8988T (cell line): ENCODE measurements at places on chromosomes 6 and 20.
A peak's percentile ranks its signal among the peaks of the same experiment; 100 is the strongest.

- DNase-seq: no peak
Observed at GRCh38 chr6:111724039-111724438, 118.4 kb upstream of the TRAF3IP2 start.

DNA sequence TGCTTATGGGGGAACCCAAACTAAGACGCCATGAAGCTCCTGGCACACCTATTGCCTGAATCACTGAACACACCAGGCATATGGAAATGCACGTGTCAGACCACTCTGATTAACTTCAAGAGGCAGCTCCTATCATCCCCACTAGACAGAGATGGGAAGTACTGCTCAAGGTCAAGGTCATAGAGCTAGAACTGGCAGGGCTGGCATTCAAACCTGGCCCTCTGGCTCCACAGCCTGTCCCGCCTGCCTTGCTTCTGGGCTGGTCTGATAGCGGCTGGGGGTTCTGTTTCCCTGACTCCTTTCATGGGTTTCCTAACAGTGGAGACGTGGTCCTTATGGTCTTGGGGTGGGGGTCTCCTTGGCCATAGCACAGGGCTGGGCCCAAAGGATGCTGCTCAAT, 22.6 kb upstream of the DSN1 start:
- no peak for DNase-seq

DNA sequence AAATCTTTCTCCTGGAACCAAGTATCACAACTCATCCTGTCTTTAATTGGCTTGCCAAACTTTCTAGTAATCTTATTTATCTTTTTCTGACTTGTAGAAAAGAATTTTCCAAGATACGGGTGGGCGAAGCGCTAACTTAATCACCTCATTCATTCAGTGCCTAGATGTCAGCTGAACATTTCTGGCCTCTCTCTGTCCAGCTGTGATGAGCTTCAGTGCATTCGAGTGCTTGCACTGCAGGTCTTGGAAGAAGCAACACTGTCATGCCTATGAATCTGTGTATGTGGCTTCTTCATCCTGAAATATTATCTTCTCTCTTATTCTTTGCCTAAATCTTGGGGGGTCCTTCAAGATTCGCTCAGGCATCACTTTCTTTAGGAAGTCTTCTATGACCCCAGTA, 16.3 kb upstream of the ENPP1 start:
- no peak for DNase-seq

- no peak for DNase-seq
Observed at GRCh38 chr6:121330516-121330915, 3.8 kb downstream of the TBC1D32 start.

DNA sequence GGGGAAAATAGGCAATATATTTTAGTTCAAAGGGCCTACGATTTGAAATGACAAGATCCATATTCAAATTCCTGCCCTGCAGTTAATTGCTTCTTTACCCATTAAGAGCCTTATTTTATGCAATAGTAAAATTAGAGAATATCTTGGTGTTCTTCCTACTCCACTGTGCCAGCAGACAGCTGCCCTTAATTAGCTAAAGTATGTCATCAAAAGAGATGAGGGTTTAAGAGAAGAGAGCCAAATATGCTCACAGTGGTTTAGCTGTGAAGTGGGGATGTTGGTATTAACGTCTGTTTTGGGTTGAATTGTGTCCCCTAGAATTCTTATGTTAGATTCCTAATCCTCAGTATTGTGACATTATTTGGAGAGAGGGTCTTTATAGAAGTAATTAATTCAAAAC, 148.1 kb downstream of the MOXD1 start:
- DNase-seq: no peak

GRCh38 chr6:167793421-167793820, 33.3 kb upstream of the AFDN start:
- no peak for DNase-seq

DNA sequence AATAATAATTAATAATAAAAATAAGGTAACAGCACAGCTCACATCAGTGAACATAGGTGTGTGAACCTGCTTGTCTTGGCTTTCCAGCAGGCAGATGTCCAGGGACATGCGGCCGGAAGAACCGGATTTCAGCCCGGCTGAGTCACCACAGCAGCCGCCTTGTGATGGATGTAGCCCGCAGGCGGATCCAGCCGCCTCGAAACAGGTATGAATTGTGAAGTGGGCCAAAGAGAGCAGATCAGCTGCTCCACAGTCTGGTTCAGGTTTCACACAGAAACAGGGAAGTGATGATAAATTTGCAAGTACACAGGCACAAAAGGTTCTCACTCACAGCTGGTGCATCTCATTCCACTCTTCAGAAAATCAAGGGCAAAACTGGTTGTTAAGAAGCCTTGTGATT, 55.1 kb downstream of the ID4 start:
- no peak for DNase-seq

DNA sequence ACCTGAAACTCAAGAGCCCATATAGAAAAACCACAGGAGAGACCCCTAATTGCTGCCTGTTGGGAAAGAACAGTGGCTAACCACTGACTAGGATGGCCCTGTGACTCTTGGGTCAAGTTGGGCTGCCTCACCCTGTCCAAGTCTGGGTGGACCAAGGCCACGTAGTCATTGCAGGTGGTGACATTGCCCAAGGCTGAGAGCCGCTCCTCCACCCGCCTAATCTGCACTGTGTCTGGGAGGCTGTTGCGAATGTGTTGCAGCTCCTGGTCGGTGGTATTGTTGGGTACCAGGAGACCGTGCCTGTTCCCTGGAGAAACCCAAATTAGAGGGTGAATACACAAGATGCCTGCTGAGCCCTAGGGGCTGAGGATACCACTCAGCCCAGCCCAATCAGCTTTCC, 2.6 kb upstream of the MMP24OS start:
- no peak for DNase-seq

- no peak for DNase-seq
Observed at GRCh38 chr20:23404196-23404595, 17.1 kb downstream of the NAPB start.

- DNase-seq: no peak
Observed at GRCh38 chr20:33630507-33630906, 31.6 kb upstream of the C20orf144 start.

DNA sequence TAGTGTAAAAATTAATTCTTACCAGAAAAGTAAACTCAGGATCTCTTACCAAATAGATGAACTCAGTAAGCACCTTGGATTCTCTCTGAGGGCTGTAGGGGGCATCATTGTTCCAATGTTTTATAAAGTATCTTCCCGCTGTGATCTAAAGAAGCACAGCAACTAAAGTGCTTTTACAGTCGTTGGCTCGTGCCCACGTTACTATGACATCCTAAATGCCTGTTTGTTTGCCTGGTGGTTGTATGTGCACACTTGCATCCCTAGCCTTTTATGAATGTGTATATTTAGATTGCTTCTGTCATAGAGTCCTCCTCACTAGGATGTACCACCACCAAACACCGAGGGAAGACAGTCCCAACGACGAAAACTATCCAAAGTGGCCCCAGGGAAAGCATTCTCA, 34.5 kb downstream of the SLX4IP start:
- DNase-seq: peak; percentile 15

DNA sequence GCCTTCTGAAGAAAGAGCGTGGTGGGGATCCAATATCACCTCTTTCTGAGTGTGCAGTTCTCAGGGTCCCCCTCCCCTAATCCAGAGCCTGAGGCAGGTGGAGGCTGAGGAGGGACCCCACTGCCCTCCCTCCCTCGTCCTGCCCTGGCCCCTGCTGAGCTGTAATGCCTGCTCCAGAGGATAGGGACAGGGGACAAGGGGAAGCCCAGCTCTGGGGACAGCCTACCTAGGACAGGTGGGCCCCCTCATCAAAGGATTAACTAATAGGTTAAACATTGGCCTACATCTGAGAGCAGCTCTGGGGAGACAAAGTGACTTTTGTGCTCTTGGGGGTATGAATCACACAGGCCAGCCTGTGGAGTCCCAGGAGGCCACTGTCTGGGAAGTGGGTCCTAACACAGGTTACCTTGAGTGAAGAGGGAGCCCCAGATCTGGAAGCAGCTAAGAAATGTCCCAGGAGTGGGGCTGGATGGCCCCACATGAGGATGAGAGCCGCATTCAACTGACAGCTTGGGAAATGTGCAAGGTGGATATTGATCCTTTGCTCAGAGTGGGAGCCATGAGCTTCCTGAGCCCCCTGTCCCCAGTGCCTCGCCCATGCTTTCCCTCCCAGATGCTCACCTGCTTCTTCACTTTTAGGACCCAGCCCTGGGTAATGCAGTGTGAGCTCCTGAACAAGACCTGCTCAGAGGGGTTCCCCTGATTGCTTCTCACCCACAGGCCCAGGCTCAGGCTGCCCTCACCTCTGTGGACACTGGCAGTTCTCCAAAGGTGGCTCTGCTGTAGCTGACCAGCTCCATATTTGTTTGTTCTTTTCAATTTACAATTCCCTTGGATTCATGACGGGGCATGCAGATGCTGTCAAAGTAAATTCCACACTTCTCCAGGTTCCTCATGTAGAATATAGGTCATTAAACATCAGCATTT, 17.8 kb upstream of the CST9L start:
- DNase-seq: no peak

- DNase-seq: peak; percentile 32
Observed at GRCh38 chr6:143940011-143940597, 68.0 kb downstream of the PLAGL1 start.

GRCh38 chr6:14305131-14305530, 187.6 kb downstream of the CD83 start:
- DNase-seq: no peak

- DNase-seq: no peak
Observed at GRCh38 chr6:45668705-45669104, 291.0 kb upstream of the SUPT3H start.

- no peak for DNase-seq
Observed at GRCh38 chr6:89290401-89291155, 24.5 kb downstream of the GABRR2 start.

DNA sequence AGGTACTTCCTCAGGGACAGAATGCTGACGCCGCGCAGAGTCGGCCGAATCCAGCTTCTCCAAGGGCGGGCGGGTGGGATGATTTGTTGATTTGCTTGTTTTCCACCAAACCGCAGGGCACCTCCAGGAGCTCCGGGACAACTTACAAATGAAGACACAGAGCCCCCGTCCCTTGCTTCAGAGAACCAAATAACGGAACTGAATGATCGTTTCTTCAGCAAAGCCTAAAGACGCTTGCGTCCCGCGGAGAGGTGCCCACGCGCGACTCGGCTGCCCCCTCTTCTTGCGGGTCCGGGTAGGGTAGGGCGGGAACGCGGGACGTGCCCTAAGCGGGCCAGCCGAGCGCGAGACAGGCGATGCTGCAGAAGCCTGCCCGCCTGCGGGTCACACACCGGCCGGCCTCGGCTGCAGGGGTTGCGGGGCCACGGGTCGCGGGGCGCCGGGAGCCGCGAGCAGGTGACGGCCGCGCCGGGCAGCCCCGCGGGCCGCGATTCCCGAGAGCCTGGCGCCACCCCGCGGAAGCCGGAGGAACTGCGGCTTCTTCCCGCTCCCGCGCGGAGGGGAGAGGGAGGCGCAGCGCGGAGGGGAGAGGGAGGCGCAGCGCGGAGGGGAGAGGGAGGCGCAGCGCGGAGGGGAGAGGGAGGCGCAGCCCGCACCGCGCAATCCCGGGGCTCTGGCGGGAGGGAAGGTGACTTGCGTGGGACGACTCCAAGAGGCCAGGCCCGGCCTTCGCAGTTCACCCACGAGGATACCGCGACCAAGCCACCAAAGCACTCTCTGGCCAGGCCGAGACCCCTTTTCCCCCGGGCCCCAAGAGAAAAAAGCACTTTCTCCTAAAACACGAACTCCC, 7.7 kb upstream of the FOXF2 start:
- DNase-seq: peak; percentile 94

DNA sequence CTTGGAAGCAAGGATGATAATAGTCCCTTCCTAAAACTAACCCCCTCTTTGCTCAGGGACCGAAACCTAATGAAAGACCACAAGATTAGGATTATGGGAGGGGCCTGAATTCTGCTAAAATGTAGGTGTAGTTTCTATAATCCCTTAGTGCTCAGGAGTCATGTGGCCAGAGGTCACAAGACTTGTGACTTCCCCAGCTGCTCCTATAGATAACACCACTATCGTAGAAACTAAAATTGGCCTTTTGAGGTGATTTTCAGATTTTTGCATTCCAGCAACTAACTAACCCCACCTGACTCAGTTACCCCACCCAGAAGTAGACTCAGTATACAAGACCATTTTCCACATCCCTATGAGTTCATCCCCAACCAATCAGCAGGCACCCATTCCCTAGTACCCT, 42.1 kb downstream of the MDN1 start:
- no peak for DNase-seq

GRCh38 chr6:7561153-7561964, 19.9 kb downstream of the DSP start:
- no peak for DNase-seq

DNA sequence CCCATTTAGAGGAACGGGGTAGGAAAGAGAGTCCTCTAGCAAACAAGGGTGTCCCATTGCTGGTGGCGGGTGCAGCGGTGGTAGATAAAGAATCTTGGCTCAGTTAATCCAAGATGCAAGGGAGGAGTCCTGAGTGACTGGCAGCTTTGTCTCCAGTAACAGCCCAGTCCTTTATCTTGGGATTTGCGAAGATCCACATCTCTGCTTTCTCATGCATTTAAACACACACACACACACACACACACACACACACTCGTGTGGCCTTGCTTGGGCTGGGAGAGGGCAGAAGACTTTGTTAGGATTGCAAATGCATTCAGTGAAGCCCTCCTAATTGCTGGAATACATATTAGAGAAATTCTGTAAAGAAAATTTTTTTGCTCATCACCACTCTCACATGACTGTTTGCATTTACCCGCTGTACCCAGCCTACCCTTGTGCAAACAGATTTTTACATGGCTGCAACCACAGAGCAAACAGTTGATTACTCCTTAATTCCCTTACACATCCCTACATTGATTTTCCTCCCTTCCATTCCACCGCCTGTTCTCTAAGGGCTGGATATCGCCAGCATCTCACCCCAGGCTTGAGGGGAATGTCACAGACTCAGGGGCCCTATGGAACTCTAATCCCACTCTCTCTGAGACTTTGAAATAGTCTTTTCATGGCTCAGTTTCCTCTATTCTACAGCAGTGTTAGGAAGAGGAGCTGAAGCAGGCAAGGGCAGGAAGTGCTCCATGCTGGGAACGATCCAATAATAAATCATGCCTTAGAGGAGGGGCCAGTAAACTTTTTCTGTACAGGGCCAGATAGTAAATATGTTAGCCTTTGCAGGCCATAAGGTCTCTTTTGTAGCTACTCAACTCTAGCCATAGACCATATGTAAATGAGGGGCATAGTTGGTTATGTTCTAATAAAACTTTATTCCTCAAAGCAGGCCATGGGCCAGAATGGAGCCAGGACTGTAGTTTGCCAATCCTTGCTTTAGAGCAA, 3.5 kb downstream of the C6orf132 start:
- no peak for DNase-seq

GRCh38 chr20:32535316-32535952, 49.7 kb downstream of the NOL4L start:
- no peak for DNase-seq

GRCh38 chr6:167209577-167209975, 51.8 kb upstream of the GPR31 start:
- DNase-seq: no peak
